Stimulated activated CD4-positive, alpha-beta T cell treated with anti-CD3 and anti-CD28 coated beads, TNF-alpha, amount 100 ng/mL, for 4 hours (primary cell): ENCODE measurements at places on chromosomes 7 and 10.

DNA sequence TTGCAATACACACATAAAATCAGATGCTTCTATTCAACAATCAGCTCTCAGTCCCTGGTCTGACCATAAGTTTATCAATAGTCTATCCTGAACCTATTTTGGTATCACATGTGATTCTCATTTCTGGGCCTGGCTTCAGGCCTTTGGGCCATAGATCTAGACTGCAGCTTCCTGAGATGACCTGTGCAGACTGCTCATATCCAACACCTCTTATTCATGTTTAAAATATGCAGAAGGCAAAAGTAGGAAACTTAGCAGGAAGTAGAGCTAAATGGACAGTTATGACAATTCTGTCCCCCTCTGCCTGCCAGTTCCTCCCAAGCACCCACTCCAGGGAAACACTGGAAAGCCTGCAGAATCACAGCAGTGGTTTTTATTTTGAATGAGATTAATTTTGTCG, 53.3 kb downstream of the C7orf25 start:
- no peak for DNase-seq

- no peak for DNase-seq
These were observed 63.4 kb upstream of the PLA2G12B start for GRCh38 chr10:73017955-73018480.

GRCh38 chr10:15460661-15461060, 89.6 kb upstream of the FAM171A1 start:
- no peak for DNase-seq

GRCh38 chr7:131328377-131329175, 900 bp downstream of the MKLN1 start:
- DNase-seq = no peak

GRCh38 chr10:68600041-68600778, 40.1 kb downstream of the TET1 start:
- DNase-seq = no peak

DNA sequence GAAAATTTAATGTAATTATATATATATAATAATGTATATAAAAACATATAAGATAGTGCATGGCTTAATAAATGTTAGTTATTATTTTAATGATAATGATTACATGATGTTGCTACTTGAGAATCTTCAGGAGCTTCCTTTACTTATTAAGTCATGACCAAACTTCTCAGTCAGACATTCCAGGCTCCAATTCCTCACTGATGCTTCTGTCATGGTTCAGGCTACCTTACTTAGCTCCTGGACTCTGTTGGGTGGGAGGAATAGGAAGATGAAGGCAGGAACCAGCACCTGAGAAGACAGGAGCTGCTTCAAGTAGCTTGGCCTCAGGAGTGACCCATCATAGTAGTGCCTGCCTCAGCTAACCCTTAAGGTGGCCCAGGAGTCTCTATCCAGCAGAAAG, 55.0 kb upstream of the EEPD1 start:
- no peak for DNase-seq

GRCh38 chr10:97667463-97667862, 19.6 kb downstream of the AVPI1 start:
- DNase-seq = no peak

DNA sequence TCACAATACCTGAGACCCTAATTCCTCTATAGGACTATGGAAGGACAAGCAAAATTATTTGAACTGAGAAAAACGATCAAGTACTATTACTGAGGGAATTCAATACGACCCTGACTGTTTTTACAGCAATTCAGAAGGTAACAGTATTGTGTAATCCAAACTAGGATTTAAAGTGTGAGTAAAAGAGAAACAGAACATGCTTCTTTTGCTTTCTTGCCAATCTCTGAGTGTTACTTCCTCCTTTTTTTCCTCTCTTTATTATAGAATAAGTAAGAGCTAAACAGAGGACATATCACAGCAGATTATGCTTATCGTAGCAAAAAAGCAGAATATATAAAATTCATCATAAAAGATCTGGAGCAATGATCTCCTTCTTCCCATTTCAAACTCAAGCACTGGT, 292.1 kb downstream of the THSD7A start:
- DNase-seq = no peak

DNA sequence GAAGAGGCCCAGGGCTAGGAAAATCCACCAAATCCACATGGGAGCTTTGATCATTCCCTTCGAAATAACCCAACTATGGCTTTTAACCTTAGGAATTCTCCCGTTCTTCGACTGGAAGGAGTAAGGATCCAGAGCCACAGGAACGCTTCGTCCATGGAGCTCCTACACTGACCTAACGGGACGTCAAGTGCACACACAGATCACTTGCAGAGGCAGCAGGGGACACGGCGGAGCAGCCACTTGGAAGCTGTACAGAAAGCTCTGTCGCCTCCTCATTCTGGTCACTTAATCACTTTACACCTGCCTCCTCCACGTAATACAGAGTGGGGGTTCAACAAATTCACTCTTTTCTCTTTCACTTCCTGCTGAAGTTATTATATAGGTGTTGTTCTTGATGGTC, 43.9 kb downstream of the RSU1 start:
- no peak for DNase-seq

DNA sequence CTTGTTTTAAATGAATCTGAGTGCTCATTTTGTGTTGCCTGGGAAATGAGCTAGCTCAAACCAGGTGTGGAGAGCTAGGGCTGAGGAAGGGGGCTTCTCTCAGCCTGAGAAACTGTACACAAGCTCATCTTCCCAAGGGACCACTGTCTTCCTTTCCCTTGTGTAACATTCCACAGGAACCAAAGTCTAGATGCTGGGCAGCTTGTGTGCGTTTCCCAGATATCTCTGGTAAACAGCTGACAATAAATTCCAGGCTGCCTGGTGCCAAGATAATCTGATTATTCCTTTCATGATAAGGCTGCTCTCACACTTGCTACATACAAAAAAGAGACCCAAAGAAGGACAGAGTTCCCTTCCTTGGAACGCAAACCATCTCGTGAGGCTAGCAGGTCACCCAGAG, 33.1 kb upstream of the MKLN1 start:
- no peak for DNase-seq

DNA sequence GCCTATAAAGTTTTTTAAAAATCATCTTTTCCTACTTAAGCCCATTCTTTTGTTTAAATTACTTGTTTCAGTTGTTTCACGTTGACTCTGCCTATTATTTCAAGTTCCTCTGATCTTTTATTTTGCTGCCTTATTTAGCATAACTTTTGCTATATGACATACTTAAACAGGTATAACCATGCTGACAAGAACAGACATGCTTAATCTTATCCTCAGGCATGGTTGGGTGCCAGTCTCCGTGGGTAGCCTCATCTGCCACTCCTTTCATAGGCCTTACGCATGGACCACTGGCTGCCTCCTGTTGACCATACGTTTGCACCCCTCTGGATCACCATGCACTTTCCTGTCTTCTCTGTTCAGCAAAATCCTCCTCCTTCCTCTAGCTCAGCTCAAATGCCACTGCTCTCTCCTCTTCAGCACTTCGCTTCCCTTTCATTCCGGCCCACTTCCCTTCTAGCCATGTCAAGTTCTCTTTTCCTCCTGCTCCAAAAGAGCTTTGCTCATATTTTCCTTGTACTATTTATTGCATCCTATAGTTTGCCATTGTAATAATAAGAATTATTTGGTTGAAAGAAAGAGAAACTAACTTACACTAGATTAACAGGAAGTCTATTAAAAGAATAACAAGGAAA, 10.0 kb upstream of the TSPAN33 start:
- DNase-seq = no peak

DNA sequence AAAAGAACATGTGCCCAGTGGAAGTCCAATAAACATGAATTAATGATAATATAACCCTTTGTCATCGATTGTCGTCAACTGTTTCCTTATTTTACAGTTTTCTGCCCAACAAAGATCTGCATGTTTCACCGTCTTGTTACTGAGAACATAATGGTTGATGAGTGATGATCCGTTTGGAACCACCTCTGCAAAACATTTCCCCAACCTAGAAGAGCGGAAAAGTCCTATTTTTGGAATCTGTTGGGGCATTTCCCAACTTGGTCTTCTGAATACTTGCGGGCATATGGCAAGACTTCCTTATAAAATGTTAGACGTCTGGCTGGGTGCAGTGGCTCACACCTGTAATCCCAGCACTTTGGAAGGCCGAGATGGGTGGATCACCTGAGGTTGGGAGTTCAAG, 32.1 kb downstream of the CNPY1 start:
- DNase-seq = no peak

- DNase-seq = no peak
These were observed 656.1 kb downstream of the INHBA start for GRCh38 chr7:41046776-41047175.

GRCh38 chr7:141234335-141235105, 160.7 kb downstream of the TMEM178B start:
- no peak for DNase-seq

DNA sequence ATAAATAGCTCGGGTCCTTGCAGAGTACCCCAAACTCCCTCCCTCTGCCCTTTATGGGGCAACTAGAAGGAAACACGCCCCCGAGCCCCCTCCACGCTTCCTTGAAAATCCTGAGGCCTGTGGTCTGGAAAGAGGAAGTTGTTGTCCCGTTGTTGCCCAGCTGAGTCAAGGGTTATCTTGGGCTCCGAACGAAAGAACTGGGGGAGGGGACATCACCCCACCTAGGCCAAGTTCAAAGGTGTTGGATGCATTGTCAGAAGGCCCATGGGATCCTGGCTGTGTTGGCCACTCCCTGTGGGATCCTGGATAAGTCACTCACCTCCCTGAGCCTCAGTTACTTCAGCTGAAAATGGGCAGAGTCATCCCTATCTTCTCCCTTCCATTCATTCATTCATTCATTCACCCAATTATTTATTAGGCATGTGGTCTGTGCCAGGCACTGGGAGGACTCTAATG, at the start of gene CCL24:
Gene CCL24, minus strand, starts transcription at position 26 of the 456 bp plus-strand sequence. CDS start 91 bp downstream, outside the sequence.
- DNase-seq = no peak

GRCh38 chr7:114759347-114760062, 162.4 kb upstream of the MDFIC start:
- DNase-seq = no peak

DNA sequence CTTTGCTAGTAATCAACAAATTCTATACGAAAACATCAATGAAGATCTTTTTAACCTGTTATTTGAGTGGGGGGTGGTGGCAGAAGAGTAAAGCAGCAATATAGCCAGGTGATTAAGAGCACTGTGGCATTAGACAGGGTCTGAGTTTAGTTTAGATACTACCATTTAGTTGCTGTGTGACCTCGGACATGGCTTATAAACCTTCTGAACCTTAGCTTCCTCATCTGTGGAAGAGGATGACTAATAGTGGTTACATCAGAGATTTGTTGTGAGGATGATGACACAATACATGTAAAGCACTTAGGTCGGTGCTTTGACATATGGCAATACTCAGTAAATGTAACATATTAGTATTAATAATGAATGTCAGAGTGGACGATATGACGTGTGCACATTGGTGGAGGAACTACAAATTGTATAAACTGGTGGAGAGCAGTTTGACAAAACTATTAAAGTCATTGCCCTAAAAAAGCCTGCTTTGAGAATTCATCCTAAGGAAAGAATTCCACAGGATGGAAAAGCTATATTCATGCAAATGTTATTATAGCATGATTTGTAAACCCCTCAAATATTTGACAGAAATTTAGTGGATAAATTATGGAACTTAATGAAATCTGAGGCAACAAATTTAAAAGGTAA, 24.3 kb downstream of the SPAG6 start:
- DNase-seq = no peak

DNA sequence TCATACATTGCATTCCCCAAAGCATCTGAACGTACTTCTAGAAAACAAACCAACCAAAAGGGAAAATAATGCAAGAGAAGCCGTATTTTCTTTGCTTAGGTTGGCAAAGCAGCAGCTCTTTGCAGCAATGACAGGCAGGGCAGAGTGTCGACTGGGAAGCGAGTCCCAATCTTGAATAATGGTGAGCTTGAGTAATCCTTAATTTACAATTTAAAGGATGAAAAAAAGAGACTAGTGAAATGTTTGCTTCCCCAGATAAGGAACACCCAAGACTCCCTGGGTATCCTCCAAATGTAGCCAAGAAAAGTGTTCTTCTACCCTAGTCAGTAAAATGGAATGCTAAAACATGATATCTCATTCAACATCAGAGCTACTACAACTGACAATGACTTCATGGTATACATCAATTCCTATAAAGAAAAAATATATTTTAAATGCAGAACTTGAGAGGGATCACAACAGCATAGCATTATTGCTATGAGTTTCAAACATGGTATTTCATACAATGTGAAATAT, 32.0 kb downstream of the GPAM start:
- DNase-seq = no peak

DNA sequence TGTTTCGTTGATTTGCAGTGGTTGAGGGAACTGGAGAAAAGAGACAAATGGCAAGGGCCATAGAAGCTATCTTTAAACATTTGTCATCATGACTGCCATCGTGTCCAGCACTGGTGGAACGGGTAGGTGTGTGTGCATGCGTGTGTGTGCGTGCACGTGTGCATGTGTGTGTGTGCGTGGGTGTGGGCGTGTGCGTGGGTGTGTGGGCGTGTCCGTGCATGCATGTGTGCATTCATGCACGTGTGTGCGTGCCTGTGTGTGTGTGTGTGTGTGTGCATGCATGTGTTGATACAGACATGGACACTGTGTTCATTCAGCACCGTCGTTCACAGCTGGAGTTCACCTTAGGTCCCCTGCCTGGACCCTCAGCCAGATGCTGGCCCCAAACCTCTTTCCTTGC, 38.1 kb upstream of the AP5Z1 start:
- DNase-seq = no peak

DNA sequence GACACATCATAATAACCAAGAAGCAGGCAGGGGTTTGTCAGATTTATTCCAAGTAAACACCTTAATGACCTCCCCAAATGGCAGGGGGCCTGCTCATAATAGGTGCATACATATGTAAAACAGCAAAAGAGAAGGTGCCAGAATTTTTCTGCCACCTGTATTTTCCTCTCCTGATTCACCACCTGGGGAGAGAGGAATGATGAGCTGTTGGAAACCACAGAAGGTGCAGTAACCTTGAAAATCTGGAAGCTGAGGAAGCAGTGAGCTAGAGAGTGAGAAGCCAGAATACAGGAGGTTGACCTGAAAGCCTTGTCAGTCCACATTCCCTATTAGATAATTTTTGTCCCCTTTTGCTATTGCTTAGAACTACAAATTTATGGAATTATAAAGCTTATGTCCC, 46.2 kb upstream of the PDE1C start:
- no peak for DNase-seq

DNA sequence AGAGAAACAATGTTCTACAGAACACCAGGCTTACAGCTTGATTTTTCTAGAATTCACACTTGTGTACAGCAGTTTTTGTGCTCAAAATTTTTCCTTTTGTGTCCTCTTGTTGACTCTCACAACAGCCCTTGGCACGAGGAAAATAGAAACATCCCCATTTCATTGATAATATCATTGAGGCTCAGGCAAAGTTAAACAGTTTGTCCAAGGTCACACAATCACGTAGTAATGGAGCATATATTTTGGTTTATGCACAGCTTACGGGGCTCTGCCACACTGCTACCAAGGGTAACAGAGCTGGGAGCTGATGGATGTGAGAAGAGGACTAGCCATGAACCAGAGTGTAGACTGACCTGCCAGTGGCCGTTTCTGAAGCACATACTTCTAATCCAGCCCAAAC, 292.0 kb downstream of the FZD1 start:
- DNase-seq = no peak

GRCh38 chr10:57202356-57202755, 841.3 kb upstream of the ZWINT start:
- DNase-seq = no peak

- DNase-seq = no peak
These were observed 141.9 kb downstream of the GRM3 start for GRCh38 chr7:86785641-86786040.

GRCh38 chr7:49001610-49002033, 77.3 kb downstream of the CDC14C start:
- DNase-seq = no peak
